ENCODE measurements at places on chromosomes 3 and 15. TPM values are rescaled to one million over a fixed set of nuclear protein-coding genes. Genes with fewer than 3 reads are reported as not detected.

CDHR4 gene
- polyA plus RNA-seq: not detected

DNA sequence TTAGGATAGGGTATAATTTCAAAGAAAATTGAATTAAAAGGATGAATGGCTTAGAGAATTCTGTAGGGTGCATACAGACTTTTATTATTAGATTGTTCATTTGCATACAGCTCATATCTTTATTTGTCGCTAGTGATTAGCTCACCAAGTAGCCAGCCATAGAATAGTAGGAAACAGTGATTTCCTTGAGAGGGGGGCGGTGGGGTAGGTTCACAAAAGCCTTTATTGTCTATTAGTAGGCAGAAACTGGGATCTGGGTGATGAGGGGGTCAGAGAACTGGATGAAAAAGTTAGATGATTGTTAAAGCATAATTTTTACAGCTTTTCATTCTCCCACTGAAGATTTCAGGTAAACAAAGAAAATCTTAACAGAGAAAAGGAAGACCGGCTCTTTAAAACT is 77.6 kb upstream of the RAP2B start:
- no peak for DNase-seq

DNA sequence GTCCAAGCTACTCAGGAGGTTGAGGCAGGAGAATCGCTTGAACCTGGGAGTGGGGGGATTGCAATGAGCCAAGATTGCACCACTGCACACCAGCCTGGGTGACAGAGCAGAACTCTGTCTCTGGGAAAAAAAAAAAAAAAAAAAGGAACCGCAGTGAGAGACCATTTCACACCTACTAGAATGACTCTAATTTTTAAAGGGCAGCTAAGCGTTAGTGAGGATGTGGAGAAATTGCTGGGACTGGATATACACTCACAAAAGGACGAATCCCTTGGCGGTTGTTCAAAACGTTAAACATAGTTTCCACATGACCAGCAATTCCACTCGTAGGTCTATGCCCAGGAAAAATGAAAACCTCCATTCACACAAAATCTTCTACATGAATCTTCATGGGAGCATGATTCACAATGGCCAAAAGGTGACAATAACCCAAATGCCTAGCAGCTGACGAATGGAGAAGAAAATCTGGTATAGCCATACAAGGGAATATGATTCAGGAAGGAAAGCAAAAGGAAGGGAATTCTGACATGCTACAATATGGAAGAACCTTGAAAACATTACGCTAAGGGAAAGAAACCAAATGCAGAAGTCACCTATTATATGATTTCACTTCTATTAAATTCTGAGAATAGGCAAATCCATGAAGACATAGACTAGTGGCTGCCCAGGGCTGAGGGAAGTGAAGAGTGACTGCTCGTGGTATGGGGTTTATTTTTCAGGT is 127.0 kb downstream of the CHSY1 start:
- DNase-seq: no peak

- DNase-seq: no peak
Measured at GRCh38 chr3:71456826-71457225, 126.7 kb downstream of the FOXP1 start.

STRA6 gene
- 31.9 TPM for polyA plus RNA-seq

DNA sequence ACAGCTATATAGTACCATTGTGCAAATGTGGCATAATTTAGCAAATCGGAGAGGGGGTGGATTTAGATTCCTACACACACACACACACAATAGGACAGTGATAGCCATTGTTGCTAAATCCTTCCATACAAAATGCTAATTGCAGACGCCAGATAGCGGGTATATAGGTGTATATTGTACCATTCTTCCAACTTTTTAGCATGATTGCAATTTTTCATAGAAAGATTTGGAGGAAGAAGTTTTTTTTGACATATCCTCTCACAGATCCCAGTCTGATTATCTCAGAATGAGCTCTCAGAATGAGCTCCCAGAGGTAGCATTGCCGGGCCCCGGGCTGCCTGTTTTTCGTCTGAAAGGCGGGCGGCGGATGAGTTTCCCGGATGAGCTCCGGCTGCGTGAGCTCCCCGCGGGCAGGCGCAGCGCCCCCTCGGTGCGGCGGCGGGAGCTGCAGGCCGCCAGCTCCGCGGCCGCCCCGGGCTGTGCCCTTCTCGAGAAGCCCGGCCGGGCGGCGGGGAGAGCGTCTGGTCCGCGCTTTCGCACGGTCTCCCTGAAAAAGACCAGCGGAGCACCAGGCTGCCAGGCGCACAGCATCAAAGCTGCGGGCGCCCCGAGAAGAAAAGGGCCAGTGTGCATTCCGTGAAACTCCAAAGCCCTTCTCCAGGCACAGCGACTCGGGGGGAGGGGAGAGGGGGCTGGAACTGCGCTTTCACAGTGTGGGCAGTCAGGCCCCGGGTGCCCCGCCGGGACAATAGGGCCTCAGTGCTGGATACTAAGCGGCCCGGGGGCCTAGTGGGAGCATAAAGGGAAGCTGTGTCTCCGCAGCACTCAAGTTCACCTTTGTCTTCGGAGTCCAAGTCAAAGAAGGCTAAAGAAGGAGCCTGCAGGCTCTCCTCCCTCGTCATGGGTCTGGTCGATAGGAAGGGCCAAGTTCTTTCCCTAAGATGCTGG is 12.0 kb upstream of the SHC4 start:
- peak; percentile 86 for DNase-seq

GRCh38 chr3:171862993-171863521 is 19.9 kb downstream of the TMEM212 start:
- peak; percentile 87 for DNase-seq

ZNF774 gene
- polyA plus RNA-seq: 1.7 TPM

GRCh38 chr15:95267481-95267880 is 1036.1 kb downstream of the MCTP2 start:
- DNase-seq: no peak

Data from kidney (tissue), 22 donors.